ENCODE measurements at places on chromosomes 13 and 19. TPM values are rescaled to one million over a fixed set of nuclear protein-coding genes. Genes with fewer than 3 reads are reported as not detected.

- no peak for DNase-seq
Measured at GRCh38 chr19:35254341-35255297, 5.8 kb downstream of the LSR start.

DNA sequence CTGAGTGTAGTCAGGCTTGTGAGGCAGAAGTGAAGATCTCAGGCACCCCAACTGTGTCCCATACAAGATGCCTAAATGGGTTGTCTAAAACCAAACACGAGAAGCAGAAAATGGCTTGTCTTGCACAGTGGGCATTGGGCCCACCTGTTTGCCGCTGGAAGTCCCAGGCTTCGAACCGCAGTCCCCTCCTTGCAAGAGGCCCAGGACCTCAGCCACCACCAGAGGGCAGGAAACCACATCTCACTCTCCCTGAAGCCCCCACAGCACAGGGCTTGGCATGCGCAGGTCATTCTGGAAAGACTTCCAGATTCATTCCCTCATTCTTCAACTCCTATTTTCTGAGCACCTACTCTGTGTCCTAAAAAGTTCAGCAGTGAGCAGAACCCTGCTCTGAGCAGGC lies 973.7 kb downstream of the UQCRFS1 start:
- DNase-seq, result peak; percentile 11

SLC25A30 gene
- total RNA-seq, result 14.0 TPM

- no peak for DNase-seq
Measured at GRCh38 chr19:12646551-12646950, 20.0 kb downstream of the MAN2B1 start.

GRCh38 chr19:48444129-48444935 lies 1.5 kb upstream of the GRWD1 start:
- no peak for DNase-seq

VSIG10L gene
- total RNA-seq, result 3.5 TPM

- no peak for DNase-seq
Measured at GRCh38 chr13:44703371-44703770, 127.2 kb upstream of the TSC22D1 start.

ACER1 gene
- total RNA-seq, result not detected

DNA sequence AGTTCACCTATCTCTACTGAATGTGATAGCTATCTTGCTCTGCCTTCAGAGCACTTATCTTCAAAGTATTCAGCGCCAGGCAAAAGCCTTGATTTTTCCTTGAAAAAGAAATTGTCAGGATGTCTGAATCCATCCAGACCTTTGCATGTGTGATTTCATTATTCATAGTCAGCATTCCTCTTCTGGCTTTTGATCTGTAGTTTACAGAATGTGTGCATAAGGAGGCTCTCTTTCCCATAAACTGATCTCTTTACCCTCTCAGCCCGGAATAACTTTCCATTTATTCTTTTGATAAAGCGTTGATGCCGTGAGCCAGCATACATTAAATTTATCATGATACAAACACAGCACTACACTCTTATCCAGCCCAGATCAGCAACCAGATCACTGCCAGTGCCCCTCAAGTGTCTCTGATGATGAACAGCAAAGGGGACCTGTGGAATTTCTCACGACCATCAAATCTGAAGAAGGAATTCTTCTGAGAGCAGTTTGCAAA lies 130.8 kb downstream of the DNAJC15 start:
- no peak for DNase-seq

DNA sequence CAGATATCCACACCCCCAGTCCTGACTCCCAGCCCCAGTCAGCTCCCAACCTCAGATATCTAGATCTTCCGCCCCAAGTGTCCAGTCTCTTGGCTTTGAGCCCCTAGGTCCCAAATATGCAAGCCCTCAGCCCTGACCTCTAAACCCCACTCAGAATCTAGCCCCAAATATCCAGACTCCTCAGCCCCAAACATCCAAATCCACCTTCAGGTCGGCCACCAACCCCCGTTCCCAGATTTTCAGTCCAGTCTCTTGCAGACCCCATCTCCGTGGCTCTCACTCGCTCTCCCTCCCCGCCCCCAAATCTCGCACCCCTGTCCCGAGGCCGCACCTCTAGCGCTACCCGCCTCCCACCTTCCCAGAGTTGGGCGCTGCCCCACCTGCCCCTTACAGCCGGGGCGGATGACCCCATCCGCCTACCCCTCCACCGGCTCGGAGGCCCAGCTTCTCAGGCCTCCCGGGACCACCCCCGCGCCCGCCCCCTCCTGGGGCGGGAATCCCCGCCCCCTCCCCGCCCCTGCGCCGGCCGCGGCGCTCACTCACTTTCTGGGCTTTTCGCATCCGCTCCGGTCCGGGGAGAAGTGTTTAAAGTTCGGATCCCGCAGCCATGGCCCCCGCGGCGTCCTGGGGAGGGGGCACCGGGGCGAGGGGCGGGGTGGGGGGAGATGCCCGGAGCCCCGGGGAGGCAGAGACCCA lies 604 bp downstream of the ERFL start:
- DNase-seq, result no peak

PLIN4 gene
- total RNA-seq, result 0.47 TPM

GRCh38 chr13:65808061-65808460 lies 1422.1 kb downstream of the PCDH9 start:
- no peak for DNase-seq

DNA sequence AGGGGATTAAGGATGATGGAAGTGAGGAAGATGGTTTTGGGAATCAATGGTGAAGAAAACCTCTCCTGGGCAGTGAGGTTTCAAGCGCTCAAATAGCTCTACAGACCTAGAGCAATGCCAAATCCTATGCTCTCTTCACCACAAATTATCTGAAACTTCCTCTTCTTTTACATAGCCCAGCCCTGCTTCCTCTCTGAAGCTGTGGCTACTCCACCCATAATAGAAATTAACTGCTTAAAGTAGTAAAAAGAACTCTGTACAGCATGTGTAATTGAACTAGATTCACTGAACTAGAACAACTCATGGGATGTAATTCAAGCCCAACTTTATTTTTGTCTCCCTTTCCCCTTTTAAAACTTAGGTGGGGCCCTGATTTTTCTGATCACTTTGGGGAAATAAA lies 20.4 kb upstream of the IFT88 start:
- no peak for DNase-seq

DNA sequence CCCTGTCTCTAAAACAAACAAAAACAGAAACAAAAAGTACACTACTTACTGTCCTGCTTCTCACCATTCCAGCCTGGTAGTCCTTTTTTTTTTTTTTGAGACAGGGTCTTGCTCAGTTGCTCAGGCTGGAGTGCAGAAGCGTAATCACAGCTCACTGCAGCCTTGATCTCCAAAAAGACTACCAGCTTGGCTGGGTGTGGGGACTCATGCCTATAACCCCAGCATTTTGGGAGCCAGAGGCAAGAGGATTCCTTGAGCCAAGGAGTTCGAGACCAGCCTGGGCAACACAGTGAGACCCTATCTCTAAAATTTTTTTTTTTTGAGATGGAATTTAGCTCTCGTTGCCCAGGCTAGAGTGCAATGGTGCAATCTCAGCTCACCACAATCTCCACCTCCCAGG lies 5.1 kb upstream of the GDF15 start:
- no peak for DNase-seq

DNA sequence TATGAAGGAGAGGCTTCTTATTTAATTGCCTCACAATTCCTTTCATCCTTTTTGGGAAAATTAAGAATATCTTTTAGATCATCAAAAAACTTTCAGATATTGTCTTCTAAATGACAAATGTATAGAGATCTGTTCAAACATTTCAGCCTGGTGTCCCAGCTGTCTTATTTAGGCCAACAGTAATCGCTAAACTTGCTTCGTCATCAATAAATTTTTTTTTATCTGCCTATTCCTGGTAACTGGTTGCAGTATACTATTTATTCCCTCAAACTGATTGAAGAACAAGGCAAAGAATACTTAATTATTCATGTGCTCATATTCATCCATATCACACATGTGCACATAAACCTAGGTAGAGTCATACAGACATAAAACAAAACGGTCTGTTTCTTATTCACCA lies 5.3 kb upstream of the MYO16 start:
- no peak for DNase-seq

- DNase-seq, result peak; percentile 67
Measured at GRCh38 chr13:20703780-20704458, 420 bp downstream of the IL17D start.

DNA sequence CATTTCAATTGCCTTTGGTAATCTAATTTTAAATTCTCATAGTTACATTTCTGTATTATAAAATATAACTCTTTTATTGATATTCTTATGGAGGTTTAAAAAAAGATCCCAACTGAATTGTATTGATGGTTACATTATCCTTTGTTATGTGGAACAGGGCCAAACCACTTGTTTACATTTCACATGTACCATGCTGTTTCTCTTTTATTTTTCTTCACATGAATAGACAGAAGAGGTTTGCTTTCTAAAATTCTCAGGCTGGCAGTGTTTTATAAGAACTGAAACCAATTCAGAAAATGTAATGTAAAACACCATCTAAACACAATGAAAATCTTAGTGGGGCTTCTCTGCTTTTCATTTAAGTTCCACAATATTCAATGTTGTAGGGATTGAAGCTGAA lies 122.5 kb downstream of the GPC5 start:
- DNase-seq, result no peak

DNA sequence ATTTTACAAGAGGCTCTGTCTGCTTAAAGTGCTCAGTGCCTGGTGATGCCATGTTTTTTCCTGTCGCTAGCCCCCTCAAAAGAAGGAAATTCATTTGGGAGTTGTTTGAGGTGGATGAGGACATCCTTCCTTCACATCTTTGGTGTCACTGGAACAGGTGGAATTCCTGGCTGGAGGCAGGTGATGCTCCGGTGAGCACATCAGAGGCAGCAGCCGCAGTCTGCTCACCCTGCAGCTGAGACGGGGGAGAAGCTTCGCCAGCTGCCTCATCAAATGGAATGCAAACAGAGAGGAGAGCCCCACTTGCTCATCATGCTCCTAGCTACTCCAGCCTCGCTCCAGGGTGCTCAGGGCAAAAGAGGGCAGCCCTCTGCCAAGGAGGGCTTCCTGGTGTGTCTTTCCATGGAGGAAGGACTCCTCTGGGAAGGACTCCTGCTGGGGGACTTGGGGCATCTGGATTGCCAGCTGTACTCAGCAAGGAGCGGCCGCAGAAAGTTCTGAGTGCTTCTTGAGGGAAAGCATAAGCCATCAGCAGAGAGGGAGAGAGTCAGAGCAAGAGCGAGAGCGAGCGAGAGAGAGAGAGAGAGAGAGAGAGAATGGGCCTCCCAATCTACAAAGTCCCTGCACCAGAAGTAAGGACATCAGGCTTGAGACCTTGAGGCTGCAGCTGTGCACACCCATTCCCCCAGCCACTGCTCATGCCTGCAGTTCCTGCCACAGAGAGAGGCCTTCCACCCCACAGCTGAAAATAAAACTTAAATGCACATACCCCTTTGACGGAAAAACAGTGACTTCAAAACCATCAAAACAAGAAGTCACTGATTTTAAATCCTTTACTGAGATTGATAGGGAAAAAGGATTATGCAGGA lies 74.3 kb upstream of the UBL3 start:
- no peak for DNase-seq

DNA sequence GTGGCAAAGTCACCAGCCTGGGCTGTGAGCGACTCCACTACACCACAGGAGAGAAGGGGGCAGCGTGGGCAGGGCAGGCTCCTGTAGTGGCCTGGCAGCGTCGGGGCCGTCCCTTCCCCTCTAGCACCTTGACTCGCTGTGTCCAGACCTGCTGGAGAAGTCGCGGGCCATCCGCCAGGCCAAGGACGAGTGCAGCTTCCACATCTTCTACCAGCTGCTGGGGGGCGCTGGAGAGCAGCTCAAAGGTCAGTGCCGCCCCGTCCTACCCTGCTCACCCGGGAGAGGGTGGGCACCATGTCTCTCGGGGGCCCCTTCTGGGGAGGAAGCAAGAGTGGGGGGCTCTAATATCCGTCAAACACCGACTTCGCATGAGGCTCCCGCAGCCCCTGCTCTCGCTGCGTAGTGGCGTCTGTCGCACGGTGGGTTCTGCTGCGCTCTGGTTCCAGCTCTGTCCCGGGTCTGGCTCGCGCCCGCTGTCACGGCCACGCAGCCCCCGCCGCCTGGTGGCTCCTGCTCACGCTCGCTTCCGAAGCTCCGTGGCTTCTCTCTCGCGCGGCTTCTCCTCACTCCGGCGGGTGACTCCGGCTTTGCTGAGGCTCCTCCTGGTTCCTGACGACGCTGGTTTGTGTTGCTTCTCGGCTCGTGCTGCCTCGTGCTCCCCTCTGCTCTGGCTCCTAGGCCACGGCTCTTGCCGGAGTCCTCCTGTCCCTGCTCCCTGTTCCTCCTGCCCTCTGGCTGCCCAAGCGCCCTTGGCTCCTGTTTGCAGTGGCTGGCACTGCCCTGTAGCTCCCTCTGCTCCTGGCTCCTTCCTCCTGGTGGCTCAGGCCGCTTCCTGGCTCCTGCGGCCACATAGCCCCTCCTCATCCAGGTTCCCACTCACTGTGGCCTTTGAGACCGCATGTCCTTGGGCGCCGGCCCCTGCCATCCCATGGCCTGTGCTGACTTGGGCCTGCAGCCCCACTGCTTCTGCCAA lies 27.2 kb downstream of the MYH14 start:
- no peak for DNase-seq

GRCh38 chr19:14318873-14319272 lies 62.4 kb upstream of the ADGRE5 start:
- peak; percentile 16 for DNase-seq

GRCh38 chr19:40889366-40889765 lies 7.3 kb upstream of the CYP2A7 start:
- DNase-seq, result no peak

TYROBP gene
- not detected for total RNA-seq

DNA sequence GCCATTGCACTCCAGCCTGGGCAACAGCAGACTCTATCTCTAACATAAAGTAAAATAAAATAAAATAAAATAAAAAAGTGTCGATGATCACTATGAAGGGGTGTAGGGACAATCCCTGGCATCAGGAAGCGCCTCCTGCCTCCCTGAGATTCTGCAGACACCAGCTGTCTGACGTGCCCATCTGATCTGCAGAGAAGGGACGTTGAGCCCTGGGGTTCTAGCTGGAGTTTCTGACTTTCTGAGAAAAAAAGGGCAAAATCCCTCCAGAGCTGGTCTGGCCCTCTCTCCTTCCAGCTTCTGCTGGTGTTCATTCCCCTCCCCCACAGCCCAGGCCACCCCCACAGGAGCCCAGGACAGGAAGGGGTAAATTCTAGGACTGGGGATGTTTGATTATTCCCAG lies 2.4 kb upstream of the ADGRE5 start:
- DNase-seq, result no peak

SIGLEC11 gene
- total RNA-seq, result not detected

ZNF442 gene
- 5.6 TPM for total RNA-seq

NPHS1 gene
- total RNA-seq, result not detected

GRCh38 chr13:48319531-48320398 lies 16.2 kb downstream of the RB1 start:
- no peak for DNase-seq

DNA sequence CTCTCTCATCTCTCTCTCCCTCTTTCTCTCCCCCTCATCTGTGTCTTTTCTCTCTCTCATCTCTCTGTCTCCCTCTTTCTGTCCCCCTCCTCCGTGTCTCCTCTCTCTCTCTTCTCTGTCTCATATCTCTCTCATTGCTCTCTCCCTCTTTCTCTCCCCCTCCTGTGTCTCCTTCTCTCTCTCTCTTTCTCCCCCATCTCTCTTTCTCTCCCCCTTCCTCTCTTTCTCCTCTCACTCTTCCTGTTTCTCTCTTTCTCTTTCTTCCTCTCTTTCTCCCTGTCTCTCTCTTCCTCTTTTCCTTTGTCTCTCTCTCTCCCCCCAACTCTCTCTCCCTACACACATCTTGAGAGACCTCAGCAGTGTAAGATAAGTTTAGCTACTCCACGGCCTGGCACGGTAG lies 4.9 kb upstream of the RDH13 start:
- DNase-seq, result no peak
